ENCODE measurements at places on chromosomes 12 and 14. TPM values are rescaled to one million over a fixed set of nuclear protein-coding genes. Genes with fewer than 3 reads are reported as not detected.

DNA sequence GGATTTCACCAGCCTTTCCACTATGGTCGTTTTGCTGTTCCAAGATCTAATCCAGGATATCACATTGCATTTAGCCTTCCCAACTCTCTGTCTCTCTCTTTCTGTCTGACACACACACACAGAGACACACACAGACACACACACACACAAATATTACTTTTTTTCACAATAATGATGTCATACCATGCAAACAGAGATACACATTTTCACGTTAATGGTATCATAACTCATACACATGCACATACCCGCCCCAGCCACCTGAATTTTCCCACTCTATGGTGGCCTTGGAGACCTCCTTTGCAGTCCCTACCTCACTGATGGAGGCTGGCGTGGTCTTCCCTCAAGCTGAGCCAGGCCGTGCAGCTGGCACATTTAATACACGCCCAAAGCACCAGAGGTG, 7.2 kb upstream of the MYL2 start:
- no peak for DNase-seq

DNA sequence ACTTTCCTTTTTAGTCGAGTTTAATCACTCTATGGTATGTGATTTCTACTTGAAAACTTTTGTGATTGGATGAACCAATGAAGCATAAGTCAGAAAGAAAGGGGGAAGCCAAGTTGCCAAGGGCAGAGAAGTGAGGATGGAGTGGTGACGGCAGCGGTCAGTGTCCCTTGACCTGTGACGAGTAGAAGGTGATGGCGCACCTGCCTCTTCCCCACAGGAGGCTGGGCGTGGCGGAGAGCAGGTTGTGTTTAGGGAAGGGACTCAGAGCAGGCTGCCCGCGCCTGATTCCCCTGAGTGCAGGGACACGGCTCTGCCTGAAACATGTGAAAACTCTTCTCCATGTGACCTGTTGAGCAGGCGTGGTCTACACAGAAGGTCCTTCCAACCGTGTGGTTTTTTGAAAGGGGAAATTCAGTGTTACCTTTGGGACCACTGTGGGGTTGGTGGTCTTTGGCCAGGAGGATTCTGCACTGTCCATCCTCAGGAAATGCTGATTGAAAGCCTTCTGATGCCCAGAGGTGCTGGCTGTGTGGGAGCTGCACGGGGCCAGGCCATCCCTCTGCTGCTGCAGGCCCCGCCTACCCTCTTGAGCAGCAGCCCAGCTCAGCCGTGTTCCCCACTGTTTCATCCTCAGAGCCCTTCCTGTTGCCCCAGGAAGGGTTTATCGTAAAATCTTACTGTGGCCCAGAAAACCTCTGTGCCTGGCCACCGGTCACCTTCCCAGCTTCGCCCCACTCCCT, 23.5 kb upstream of the AMN start:
- no peak for DNase-seq

Gene PDE3A
- total RNA-seq: 0.03 TPM

Gene OTX2
- not detected for total RNA-seq

DNA sequence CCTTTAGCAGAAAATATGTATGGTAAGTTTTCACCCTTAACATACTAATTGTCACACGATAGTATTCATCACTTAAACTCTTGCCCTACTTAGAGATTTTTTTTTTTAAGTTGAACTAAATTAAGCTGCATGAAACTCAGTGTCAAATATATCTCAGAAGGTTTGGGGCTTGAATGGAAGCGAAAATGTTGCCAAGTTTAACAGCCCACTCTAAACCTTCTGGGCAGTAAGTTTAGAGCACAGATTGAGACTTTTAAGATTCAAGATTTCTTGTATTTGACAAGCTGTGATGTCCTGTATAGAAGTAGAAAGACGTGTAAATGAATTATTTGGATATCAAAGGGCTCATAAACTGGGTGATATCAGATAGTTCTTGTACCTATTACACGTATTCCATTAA, 287.3 kb upstream of the FLRT2 start:
- DNase-seq: no peak

DNA sequence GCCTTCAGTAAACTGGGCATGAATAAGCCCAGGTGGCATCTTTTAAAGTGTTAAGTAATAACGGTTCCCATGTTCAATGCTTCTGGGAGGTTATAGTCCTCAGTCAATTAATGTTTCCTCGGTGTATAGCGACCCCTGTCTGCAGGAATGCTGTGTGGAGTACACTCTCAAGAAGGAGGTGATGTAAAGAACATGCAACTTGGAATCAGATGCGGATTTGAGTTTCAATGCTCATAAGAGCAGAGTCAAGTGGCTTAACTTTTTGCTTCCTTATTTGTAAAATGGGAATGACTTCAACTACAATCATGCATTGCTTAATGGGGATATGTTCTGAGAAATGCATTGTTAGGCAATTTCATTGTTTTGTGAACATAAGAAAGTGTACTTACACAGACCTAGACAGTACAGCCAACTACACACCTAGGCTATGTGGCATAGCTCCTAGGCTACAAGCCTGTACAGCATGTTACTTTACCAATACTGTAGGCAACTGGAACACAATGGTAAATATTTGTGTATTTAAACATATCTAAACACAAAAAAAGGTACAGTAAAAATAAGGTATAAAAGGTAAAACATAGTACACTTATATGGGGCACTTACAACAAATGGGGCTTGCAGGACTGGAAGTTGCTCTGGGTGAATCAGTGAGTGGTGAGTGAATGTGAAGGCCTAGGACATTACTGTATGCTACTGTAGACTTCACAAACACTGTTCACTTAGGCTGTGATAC, 6.7 kb upstream of the MRPS35 start:
- DNase-seq: peak; percentile 75

DNA sequence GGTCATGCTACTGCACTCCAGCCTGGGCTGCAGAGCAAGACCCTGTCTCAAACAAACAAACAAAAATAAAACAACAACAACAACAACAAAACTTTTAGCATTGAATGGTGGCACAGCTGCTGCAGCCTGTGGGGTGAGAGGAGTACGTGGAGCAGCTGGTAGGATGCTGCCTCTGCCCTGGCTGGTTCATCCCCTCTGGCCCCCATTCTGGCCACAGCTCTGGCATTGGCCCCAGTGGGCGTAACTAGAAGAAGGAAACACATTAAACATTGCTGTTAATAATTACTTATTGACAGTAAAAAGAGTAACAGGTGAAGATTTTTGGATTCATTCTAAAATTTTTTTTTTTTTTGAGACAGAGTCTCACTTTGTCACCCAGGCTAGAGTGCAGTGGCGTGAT, 28.8 kb upstream of the C2CD5 start:
- no peak for DNase-seq

DNA sequence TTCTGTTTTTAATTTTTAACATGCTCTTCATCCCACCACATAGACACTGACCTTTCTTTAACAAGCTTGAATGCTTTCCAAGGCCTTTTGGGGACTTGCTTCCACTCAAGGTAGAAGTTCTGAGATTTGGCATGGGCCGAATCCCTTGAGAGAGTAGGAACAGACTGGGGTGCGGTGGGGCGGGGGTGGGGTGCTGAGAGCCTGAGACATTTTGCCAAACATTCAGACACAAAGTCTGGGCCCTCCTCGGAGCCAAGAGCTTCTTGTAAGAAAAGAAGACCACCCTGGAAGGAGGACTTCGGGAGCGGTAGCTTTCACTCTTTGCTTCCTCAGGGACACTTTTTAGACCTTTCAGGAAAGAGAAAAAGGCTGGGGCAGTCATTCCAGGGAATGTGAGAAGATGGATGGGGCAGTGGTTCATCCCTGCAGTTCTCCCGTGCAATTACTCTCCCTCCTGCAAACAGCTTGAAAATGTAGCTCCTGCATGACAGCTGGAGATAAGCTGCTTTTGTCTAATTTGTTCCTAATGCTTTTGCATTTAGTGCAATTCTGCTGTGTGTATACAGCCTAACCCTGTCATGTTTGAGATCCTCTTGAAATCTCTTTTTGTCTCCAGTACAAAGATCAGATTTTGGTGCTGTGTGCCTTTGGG, 16.3 kb upstream of the MYO1H start:
- DNase-seq: no peak

- no peak for DNase-seq
These were observed 389.9 kb upstream of the GARIN6 start for GRCh38 chr12:99257672-99258071.

Gene DNAJC22
- 3.1 TPM for total RNA-seq

- DNase-seq: no peak
These were observed 49.4 kb upstream of the RIN3 start for GRCh38 chr14:92464156-92464555.

Gene B4GALNT1
- total RNA-seq: 13.9 TPM

Gene OR4K15
- total RNA-seq: not detected

GRCh38 chr14:81401420-81402122, 1.4 kb upstream of the STON2 start:
- no peak for DNase-seq

DNA sequence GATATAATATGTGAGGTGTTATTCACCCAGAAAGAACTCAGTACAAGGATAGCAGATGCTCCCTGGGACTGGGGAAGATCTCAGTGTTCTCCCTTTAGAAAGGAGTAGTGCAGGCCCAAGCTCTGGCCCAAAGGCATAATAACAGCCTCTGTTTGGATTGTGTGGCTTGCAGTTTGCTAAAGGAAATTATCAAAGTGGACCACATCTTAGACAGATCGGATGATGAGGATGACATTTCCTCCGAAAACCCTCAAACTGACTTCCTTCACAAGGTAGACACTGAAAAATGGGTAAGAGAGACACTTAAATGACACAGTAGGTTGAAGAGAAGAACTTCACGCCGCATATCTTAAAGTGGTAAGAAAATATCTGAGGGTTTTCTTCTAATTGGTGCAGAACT, 26.1 kb downstream of the SMCO2 start:
- DNase-seq: no peak

DNA sequence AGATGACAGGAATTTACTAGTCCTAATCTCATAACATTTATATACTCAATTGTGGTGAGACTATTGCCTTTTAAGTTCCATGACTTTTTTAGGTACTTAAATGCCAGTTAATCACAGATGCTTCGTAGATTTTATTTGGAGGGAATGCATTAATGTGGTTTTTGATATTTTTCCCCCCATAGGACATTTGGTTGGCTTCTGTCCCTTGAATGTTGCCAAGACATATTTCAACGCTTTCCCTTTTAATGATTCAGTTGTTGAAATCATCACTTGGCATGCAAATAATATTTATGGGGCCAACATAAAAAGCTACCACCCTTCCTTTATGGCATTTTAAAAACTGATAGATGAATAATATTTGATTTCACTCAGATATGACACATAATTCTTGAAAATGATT, 172.1 kb downstream of the ACSS3 start:
- no peak for DNase-seq

GRCh38 chr12:47382305-47382704, 302.5 kb upstream of the AMIGO2 start:
- DNase-seq: no peak

Gene ADAMTS20
- not detected for total RNA-seq

- DNase-seq: no peak
These were observed 149.5 kb downstream of the STXBP6 start for GRCh38 chr14:24900269-24901100.

Gene LTA4H
- 50.4 TPM for total RNA-seq

Gene SERPINA3
- 0.57 TPM for total RNA-seq

Gene FRS2
- total RNA-seq: 23.0 TPM

DNA sequence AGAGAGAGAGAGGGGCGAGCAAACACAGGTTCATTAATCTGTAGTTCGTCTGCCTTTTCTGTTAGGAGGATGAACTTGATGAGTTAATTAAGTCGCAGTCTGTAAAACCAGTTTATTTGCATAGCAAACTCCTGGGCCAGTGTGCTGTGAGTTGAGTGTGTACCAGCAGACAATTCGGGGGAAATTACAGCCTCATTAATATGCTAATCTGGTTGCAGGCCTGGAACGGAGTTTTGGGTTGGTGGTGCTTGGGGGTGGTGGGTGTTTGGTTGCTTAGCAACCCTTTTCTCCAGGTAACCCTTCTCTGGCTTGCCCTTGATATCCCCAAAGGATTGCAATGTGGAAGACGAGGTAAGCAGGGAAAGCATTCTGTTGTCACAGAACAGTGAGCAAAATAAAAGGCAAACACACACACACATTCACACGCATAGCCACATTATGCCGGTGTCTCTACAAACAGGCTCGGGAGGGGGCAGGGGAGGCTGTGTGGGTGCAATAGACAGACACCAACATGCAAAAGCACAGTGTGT, 29.2 kb upstream of the LHX5 start:
- DNase-seq: no peak

DNA sequence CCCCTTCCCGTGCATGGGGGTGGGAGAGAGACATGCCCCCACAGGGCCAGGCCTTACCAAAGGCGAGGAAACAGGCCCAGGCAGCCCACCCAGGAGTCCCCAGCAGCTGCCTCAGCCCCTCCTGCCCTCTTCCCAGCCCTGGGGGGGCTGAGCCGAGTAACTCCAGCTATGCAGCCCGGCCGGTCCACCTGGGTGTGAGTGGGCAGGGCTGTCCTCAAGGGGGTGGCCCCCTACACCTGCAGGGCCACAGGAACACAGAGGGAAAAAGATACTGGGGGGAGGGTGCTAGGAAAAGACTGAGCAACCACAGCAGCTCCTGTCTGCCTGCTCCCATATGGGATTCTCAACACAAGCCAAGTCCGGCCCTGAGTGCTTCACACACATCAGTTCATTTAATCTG, 7.6 kb downstream of the FIGNL2 start:
- DNase-seq: no peak

Gene MRPS35
- 78.8 TPM for total RNA-seq

- no peak for DNase-seq
These were observed 330.0 kb downstream of the SYT1 start for GRCh38 chr12:79194595-79194994.

DNA sequence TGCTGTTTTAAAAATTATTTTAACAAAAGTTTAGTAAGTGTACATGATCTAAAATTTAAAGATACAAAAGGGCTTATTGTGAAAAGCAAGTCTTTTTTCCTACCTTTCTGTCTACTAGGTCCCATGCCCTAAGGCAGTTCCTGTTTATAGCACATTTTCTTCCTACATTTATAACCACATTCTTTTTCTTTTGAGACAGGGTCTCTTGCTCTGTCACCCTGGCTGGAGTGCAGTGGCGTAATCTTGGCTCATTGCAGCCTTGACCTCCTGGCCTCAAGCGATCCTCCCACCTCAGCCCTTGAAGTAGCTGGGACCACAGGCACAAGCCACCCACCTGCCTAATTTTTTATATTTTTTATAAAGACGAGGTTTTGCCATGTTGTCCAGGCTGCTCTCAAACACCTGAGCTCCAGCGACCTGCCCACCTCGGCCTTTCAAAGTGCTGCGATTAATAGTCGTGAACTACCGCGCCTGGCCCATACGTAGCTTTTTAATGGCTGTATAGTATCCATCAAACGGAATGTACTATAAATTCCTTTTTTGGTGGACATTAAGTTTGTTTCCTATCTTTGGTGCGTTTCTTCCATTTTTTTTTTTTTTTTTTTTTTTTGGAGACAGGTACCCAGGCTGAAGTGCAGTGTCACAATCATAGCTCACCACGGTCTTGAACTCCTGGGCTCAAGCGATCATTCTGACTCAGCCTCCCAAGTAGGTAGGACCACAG, 20.9 kb downstream of the FRS2 start:
- no peak for DNase-seq

- no peak for DNase-seq
These were observed 97.0 kb downstream of the SCARB1 start for GRCh38 chr12:124766727-124767065.

Measured in MG63 (cell line).